ENCODE measurements at places on chromosomes 1 and 21. TPM values are rescaled to one million over a fixed set of nuclear protein-coding genes. Genes with fewer than 3 reads are reported as not detected.

Gene ATP5PO
- 319 TPM for total RNA-seq

Gene APP
- 579 TPM for total RNA-seq

Gene EFNA3
- 0.80 TPM for total RNA-seq

Gene WDR64
- total RNA-seq, result not detected

Gene FOXD3
- total RNA-seq, result not detected

Gene CD1B
- not detected for total RNA-seq
